Activated CD8-positive, alpha-beta memory T cell treated with anti-CD3 and anti-CD28 coated beads, Interleukin-2, amount 50 U/mL, for 4 hours (primary cell): ENCODE measurements at places on chromosomes 4 and X.

DNA sequence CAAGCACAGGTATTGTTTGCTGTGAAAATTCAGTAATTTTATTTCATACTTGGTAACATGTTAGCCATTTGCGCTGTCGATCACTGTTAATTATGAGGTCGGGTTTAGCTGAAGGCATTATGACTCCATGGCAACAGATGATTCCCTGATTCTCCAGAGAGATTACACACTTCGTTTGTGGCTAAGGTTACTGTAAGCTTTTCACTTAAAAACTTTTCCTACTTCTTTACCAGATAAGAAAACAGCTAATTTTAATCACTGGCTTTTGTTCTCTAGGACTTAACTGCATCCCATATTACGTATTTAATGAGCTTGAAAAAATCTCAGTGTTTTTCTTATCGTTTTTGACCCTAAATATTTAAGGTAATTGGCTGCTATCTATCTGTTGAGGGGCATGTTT, 2.1 kb downstream of the GSTCD start:
- no peak for DNase-seq

DNA sequence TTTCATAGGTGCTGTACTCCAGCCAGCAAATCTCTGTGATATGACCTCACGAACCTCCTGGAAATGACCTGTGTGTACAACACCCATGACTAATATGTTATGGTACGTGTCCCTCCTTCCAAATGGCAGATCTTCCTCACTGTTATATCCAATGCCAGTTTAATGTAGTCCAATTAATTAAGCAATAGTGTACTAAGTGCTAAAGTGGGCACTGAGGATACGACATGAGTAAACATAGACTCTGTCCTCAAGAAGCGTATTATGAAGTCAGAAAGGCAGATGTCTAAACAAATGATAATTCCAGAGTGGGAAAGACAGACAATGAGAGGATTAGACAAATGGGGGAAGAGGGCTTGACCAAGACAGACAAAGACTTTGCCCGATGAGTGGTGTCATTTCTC, 33.9 kb downstream of the GPRIN3 start:
- no peak for DNase-seq

- DNase-seq: no peak
These were observed 111.4 kb upstream of the TTC29 start for GRCh38 chr4:147056940-147057610.

GRCh38 chr4:119532319-119532718, 96.3 kb downstream of the PDE5A start:
- DNase-seq: no peak

DNA sequence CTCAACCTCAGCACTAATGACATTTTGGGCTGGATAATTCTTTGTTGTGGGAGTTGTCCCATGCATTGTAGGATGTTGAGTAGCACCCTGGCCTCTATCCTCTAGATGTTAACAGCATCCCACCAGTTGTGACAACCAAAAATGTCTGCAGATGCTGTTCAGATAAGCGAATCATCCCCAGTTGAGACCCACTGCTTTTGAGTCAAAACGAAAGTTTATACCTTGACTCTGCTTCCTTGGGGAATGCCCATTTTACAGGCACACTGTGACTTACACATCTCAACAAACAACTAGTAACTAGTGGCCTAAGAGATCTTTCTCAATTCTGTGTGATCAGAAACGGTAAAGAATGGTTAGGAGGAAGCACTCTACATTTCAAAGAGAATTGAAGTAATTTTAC, 37.0 kb downstream of the SEPSECS start:
- DNase-seq: no peak

GRCh38 chr4:62872856-62873255, 1536.4 kb downstream of the TECRL start:
- DNase-seq: no peak

- no peak for DNase-seq
These were observed 108.5 kb upstream of the GLRA2 start for GRCh38 chrX:14420841-14421240.

DNA sequence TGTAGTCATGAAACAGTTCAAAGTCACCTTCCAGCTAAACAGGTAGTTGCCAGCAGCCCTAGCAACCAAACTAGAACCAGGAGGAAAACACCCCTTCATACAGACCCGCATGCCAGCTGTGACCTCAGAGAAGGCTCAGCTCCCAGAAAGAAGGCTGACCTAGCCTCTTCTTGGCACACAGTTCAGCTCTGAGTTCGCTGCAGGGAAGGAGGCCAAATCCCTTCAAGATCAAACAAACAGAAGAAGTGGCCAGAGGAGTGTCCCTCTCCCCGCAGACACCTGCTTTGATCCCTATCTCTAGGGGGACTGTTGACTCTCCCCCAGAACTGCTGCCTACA, 56.0 kb downstream of the HADH start:
- DNase-seq: no peak
